ENCODE measurements at places on chromosomes 2 and 18.
A peak's percentile ranks its signal among the peaks of the same experiment; 100 is the strongest.

DNA sequence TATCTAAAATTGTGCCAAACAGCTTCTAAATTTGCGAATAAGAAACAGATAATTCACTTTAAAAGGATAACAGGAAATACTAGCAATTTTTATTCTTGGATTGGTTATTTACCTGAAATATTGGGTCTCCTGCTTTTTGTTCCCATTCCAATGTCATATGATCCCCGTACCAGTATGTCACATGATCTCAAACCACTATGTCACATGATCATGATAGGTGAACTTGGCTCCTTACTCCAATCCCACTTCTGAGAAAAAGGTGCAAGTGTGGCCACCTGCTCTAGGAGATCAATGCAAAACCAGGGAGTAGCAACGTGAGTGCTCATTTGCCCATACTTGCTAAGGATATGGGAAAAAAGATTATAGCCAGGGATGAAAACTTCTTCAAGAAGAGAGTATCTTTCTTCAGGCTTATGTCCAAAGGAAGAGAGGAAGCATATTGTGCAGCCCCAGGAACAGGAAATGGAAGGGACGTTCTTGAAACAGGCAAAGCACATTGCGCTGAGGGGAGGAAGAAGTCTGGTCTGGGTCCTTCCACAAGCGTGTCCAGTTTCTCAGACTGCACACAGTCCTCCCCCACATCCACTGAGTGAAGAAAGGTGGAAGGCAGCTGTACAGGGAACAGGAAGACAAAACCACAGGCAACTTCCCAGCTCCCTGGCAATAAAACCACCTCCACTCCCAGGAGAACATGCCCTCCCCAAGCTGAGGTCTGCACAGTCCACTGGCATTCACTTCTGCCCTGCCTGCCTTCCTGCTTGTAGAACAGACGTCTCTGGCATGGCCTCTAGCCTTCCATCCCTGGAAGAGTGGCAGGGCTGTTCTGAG, at the start of gene LYG2:
Gene LYG2, minus strand, starts transcription at position 176 of the 828 bp plus-strand sequence. CDS start 1,406 bp downstream, outside the sequence.
- DNase-seq: no peak

DNA sequence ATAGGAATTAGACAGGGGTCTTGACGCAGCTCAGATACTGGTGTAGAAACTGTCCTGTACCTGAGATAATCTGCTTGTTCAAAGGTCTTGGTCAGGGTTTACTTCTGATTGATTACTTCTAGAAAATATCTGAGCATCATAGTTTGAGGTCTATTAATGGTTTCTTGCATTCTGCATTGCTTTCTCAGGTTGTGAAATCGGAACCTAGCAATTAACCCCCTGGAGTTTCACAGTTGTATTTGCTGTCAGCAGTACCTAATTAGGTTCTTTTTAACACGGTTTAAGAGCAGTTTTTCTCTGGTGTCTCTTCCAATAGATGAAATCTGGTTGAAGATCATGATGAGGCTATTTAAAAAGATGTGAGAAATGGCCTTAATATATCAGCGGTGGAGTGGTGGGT, 428.6 kb upstream of the SYT4 start:
- DNase-seq: no peak

DNA sequence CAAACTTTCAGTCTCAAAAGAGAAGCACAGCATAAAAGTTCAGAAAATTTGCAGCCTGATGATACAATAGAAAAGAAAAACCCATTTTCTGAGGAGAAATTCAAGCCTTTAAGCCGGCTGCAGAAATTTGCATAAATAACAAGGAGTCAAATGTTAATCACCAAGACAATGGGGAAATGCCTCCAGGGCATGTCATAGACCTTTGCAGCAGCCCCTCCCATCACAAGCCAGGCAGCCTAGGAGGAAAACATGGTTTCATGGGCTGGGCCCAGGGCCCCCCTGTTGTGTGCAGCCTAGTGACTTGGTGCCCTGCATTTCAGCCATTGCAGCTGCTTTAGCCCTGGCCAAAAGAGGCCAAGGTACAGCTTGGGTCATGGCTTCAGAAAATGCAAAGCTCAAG, 54.1 kb upstream of the CAVIN2 start:
- DNase-seq: no peak

GRCh38 chr2:171523088-171524017, 1.1 kb downstream of the CYBRD1 start:
- peak; percentile 33 for DNase-seq

- no peak for DNase-seq
These were observed 33.2 kb downstream of the ANKRD29 start for GRCh38 chr18:23629444-23629946.

All from NCI-H2227 treated with DMSO at 0.1 percent for 48 hours (cell line).